ENCODE measurements at places on chromosomes 6 and 20.

DNA sequence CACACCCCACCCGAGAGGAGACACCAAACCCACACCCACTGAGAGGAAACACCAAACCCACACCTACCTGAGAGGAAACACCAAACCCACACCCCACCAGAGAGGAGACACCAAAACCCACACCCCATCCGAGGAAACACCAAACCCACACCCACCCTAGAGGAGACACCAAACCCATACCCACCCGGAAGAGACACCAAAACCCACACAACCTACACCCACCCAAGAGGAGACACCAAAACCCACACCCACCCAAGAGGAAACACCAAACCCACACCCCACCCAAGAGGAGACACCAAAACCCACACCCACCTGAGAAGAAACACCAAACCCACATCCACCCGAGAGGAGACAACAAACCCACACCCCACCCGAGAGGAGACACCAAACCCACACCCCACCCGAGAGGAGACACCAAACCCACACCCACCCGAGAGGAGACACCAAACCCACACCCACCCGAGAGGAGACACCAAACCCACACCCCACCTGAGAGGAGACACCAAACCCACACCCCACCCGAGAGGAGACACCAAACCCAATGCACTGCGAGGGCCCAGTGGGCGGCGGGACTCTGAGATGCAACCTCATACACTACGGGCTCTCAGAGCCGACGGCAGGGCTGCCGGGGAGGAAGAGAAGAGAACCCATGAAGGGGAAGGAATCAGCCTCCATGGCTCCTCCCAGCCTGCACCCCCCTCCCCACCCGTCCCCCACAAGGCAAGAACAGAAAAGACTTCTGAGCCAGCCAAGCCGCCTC lies 83.3 kb downstream of the TAF4 start:
- DNase-seq = no peak

- no peak for DNase-seq
Measured at GRCh38 chr20:63067721-63068560, 61.2 kb upstream of the BHLHE23 start.

- DNase-seq = no peak
Measured at GRCh38 chr6:168643401-168643800, 202.4 kb downstream of the SMOC2 start.

DNA sequence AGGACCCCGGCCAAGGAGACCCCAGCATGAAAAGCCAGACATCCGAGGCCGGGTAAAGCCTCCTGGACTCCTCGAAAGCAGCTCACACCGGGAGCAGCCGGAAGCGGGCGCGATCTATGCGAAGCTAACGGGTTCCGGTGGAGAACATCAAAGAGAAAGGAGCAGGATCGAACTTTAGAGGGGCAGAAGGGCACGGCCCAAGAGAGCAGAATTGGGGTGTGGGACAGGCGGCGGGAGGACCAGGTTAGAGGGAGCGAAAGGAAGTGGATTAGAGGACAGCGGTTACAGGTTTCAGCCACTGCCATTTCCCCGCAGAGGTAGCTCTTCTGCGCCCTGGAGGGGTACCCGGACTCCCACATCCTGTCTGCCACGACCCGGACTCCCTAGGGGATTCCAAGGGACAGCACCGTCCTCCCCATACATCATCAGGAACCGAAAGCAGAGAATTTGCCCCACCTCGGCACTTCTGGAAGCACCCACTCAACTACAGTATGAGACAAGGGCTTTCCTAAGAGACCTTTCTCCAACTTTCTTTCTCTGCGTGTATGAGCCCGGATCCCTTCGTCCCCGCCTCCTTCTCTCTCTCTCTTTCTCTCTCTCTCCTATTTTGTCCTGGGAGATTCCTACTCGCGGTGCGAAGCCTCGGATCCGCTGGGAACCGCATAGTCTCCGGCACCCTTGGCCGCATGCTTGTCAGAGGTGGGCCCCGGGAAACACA lies 507 bp upstream of the VGLL2 start:
- no peak for DNase-seq

GRCh38 chr6:46299253-46299652 lies 128.5 kb upstream of the ENPP5 start:
- no peak for DNase-seq

GRCh38 chr20:1707588-1708449 lies 50.2 kb upstream of the SIRPG start:
- DNase-seq = no peak

DNA sequence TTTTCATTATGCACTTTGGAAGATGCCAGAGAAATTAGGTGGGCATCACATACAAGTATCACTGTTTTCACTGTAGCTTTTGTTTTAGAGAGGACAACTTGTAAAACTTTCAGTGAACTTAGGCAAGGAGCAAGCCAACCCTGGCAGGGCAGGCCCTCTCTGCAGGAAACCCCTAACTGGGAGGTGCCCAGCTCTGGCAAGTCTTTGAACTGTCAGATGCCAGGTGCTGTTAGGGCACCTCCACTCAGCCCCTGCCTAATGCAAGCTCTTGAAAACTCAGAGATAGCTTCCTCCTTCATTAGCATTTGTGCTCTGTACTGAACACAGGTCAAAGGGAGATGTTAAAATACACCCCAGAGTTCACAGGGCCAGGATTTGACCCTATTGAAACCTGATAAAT lies 774.2 kb upstream of the FLRT3 start:
- DNase-seq = no peak

DNA sequence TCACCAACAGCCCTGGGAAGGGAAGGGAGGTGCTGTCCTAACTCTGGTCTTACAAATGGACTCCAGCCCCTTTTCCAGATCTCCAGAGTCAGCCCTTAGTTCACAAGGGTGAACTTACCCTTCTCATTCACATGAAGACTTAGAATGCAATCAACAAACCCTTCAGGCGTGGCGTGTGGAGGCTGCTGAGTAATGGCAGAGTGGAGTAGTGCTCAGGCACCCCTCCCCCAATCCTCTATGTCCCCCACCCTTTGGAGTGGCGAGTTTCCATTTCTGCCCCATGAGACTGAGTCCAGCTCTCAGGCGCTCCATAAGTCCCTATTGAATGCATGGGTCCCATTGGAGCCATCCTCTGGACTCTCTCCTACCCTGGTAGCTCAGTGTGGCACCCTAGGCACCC lies 3.3 kb downstream of the SNAI1 start:
- no peak for DNase-seq

DNA sequence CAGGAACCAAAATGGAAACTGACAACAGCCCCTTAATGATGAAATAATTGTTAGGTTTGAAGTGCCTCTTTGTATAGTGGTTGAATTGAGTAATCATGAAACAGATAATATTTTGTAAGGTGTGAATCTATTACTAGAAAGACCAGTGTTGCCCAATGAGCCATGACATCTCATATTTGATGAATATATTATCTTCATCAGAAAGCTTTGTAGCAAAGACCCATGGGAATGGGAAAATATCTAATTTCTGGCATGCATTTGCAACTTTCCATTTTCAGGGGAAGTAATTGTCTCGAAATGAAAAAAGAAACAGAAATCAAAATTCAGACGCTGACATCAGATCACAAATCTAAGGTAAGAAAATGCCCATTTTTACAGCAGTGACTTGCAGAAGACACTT lies 57.3 kb upstream of the LAMP5 start:
- DNase-seq = peak; percentile 21

DNA sequence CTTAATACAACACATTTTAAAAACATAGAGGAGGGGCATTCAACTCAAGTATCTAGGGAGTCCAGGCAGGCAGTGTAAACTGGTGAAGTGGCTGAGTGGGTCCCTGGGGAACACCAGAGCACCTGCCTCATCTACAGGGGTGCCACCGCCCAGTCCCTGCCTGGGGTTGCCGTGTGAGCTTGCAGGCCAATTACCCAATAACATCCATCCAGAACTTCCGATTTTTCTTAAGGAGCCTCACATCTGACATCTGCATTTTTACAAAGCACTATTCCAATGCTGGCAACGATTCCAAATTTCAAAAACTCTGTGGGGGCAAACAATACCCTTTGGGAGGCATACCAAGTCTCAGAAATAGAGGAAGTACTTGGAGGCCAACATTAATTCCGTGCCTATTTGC lies 288.4 kb upstream of the TSHZ2 start:
- DNase-seq = no peak
